ENCODE measurements at places on chromosomes 11 and 22. TPM values are rescaled to one million over a fixed set of nuclear protein-coding genes. Genes with fewer than 3 reads are reported as not detected.

Gene ABCC8
- total RNA-seq = 0.26 TPM

Gene PNPLA5
- total RNA-seq = 0.13 TPM

Gene PARVA
- 107 TPM for total RNA-seq

Gene BTG4
- total RNA-seq = not detected

Gene YPEL1
- total RNA-seq = 1.9 TPM

Gene USH1C
- not detected for total RNA-seq

Gene RFPL2
- total RNA-seq = not detected

Gene SELENOH
- 69.5 TPM for total RNA-seq

Gene FOSL1
- 13.1 TPM for total RNA-seq

Gene LINC01488
- total RNA-seq = not detected

Gene C11orf97
- not detected for total RNA-seq

Gene SLC37A2
- total RNA-seq = 0.52 TPM

Gene PRAME
- 0.43 TPM for total RNA-seq

Gene SLCO2B1
- total RNA-seq = not detected

Gene APOL3
- total RNA-seq = 37.0 TPM

Gene PLAAT5
- 0.39 TPM for total RNA-seq

Gene GGT5
- 13.7 TPM for total RNA-seq

Gene CD6
- total RNA-seq = not detected

Gene KCTD21
- total RNA-seq = 13.8 TPM

Gene MICALL1
- total RNA-seq = 17.2 TPM
